ENCODE measurements at places on chromosomes 2 and 18.

DNA sequence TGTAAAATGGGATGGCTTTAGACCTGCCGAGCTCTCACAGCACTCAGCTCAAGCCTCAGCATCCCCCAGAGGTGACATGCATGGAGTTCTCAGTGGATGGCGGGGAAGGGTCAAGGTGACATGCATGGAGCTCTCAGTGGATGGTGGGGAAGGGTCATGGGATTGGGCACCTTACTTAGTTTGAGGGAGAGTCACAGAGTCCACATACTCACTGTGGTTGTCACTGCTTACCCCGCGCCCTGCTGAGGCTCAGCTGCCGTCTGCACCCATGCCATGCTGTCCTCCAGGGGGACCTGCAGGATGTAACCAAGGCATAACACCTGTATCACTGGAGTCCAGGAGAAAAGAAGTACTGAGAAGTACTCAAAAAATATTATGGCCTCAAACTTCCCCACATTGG lies 112.2 kb upstream of the TPO start:
- no peak for DNase-seq

- no peak for DNase-seq
Observed at GRCh38 chr2:26559556-26559955, 81.6 kb downstream of the CIB4 start.

- no peak for DNase-seq
Observed at GRCh38 chr18:45328296-45328695, 287.0 kb upstream of the SLC14A2 start.

- no peak for DNase-seq
Observed at GRCh38 chr2:49080681-49081080, 73.6 kb downstream of the FSHR start.

GRCh38 chr18:39724652-39725051 lies 2159.1 kb upstream of the CELF4 start:
- no peak for DNase-seq

- no peak for DNase-seq
Observed at GRCh38 chr2:203781151-203781550, 74.7 kb downstream of the CD28 start.

DNA sequence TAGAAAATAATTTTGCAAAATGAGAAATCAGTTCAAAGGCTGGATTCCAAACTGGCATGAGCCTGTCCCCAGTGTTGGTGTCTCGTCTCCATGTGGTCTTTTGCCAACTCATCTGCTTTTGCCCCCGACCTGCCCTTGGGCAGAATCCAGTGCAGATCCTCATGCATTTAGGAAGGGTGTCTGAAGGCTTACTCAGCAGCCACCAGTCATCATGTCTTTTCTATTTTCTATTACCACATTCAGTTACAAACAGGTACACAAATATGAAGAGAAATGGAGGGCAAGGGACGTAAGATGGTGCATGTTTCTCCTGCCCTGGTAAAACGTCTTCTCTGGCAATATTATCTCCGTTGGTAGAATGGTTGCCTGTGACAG lies 43.5 kb downstream of the E2F6 start:
- no peak for DNase-seq

GRCh38 chr18:24317370-24317769 lies 80.3 kb downstream of the OSBPL1A start:
- no peak for DNase-seq

GRCh38 chr18:13982126-13982525 lies 66.8 kb upstream of the MC2R start:
- no peak for DNase-seq

- DNase-seq = no peak
Observed at GRCh38 chr2:99682275-99683060, 192.7 kb upstream of the REV1 start.

GRCh38 chr2:6916736-6917070 lies 509 bp upstream of the RNF144A start:
- no peak for DNase-seq

- no peak for DNase-seq
Observed at GRCh38 chr2:101197215-101197745, 46.1 kb upstream of the TBC1D8 start.

DNA sequence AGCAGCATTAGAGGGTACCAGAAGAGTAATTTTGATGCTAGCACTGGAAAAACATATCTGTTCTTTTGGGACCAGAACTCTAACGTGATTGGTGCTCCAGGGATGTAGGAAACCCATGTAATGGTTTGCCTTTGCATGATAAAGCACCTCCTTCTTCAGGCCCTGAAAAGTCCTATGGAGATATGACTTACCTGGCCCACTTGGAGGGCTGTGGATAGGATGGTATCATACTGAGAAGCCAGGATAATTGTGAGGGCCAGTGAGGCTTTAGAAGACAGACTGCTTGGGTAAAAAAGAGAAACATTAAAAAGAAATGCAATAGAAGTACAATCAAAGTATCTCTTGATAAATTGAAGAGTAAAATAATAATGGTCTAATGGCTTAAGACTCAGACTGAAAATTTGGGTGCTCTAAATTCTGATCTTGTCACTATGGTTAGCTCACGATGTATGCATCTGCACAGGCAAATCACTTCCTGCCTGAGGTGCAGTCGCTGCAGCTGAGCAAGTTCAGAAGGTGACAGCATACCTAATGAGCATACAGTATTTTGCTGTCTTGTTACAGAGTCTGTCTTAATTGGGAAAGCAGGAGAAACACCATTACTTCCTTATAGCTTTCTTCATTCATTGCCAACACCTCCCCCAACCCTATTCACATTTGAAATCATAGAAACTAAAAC lies 371.5 kb downstream of the NUP35 start:
- DNase-seq = no peak

GRCh38 chr18:50372743-50373142 lies 2.1 kb upstream of the SKA1 start:
- no peak for DNase-seq

GRCh38 chr2:168060986-168061750 lies 186.2 kb downstream of the STK39 start:
- no peak for DNase-seq
